COLO829 (cell line): ENCODE measurements at places on chromosomes 4 and X.

GRCh38 chrX:63664083-63664482 lies 120.9 kb downstream of the ARHGEF9 start:
- DNase-seq = no peak

GRCh38 chr4:158208963-158209640 lies 1.2 kb upstream of the TMEM144 start:
- no peak for DNase-seq

DNA sequence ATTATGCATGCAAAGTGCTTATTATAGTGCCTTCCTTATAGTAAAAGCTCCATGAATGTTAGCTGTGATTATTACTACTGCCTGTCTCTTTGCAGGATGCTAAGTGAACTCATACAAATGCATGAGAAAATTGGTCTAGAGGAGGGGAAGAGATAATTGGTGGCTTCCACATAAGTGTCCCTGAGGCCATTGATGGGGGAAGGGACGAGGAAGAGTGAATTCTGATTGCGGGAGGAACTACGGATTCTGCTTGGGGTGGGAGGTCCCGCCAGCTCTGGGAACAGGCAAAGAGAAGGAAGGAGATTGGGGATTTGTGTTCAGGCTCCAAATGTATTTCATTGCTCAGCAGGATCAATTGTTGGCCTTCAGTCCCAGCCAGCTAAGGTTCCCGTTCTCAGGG lies 11.6 kb upstream of the ARHGAP36 start:
- DNase-seq = no peak

- DNase-seq = no peak
Measured at GRCh38 chr4:48774760-48775710, 5.0 kb downstream of the FRYL start.

DNA sequence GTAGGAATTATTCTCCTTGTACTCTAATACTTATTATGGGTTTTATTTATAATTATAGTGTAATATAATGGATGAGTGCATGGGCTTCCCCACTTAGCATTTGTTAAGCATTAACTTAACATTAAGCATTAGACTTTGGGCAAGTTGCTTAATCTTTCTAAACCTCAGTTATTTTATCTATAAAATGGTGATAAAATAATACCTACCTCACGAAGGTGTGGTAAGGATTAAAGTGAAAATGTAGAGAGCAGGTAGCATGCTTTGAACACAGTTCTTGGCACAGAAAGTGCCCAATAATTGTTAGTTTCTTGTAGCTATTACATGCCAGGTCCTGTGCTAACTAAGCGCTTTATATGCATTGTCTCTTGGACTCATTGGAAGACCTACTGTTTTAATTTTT lies 2.6 kb downstream of the MSMO1 start:
- no peak for DNase-seq

- DNase-seq = no peak
Measured at GRCh38 chr4:168120811-168121210, 28.5 kb downstream of the ANXA10 start.

DNA sequence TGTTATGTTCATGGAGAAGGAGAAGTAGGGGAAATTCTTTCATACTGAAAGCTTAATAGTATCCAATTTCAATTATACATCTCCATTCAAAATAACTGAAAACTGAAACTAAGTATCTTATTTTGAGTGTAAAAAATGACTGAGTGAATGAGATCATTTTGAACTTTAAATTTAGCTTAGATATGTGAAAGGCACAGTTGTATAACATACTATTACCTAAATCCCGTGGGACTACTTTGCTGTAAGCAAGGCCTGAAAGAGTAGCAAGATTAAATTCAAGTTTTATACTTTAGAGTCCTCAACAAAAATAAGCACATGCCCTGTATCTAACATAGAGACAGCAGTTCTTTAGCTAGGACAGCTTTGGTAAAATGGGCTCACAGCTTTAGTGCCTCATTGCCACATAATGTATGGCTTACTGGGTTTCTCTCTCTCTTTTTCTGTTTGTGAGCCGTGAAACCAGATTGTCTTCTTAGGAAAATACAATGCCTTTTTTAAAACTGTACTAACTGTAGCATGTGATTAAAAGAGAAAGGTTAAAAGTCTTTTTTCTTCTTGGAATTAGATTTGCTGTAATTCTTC lies 43.2 kb downstream of the GSTCD start:
- DNase-seq = no peak

DNA sequence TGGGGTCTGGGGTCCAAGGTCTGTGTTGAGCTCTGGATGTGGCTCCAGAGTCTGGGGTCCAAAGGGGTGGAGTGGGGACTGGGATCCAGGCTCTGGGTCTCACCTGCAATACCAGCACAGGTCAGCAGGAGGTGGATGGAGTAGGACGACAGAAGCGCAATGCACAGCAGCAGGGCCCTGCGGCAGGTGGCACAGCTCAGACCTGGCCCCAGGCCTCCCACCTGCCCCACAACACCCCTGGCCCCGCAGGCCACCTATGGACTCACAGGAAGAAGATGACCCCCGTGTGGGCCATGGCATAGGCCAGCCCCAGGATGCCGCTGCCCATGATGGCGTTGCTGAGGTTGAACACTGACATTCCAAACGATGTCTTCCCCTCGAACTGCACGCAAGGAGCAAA lies 3.4 kb downstream of the SLC38A5 start:
- no peak for DNase-seq

DNA sequence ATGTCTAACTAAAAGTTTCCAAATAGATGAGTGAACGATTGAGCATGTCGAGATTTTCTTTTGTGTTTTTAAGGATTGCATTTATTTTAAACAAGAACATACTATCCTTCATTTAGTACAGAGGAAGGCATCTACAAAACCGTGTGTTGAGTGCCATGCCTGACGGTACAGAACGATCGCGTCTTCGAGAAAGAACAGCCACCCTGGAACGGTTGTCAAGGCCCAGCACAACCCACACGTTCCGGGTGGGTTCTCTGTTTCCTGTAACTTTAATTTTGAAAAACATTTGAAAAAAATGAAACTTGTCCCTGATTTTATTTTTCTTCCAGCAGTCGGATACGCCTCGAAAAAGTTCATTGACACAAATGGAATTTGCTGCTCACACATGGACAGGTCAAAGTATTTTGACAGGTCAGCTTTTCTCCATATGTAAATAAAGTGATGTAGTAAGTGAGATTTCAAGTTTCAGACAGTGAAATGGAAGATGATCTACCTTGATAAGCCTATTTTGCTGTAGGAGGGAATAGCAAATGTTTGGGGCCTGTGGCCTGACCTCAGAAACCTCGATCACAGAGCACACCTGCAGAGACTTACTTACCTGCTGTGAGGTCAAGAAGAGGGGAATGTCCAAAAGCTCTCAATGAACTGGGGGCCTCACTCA lies 24.4 kb upstream of the CYP4V2 start:
- no peak for DNase-seq

DNA sequence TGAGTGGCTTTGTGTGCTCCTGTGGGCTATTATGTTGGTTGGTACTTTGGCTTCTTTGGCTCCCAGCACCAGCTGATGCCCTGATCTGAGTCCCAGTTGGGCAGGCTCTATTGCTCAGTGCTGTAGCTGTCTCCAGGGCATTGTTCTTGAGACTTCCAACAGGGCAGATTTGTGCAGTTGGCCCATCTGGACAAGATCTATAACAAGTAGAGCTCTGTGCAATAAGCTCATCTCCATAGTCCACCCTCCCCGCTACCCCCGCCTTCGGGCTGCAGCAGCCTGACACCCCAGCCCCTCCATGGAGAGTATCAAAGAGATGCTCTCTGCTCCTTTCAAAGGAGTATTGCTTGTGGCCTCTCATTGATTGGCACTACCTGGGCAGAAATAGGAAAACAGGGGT lies 5.8 kb upstream of the TMEM31 start:
- no peak for DNase-seq

DNA sequence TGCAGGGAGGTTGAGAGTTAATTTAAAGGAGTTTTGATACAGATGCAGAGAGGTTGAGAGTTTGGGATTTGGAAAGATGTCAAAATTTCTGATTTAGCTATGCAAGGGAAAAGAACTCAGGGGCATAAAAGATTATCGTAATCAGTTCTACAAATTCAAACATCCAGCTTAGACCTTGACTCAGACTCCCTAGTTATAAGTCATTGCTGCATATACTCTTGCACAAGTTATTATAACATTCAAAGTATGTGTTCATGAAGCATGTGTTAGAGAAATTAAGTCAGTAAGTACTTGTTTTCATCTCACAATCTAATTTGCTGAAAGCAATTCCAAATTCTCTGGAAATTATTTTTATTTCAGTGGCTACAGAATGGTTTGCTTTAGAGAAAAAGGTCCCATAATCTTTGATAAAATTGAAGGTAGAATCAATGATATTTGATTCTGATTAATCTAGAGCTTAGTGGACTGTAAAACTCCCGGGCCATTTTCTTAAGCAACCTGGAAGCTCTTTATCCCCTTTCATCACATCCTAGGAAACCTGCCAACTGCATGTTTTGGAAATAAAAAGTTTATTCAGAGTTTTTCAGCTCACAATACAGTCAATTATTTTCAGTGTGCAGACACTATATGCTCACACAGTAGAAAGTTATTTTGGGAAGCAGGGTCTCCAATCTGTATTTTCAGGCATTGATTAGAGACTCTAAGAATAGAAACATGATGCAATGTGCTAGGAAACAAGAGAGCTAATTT lies 132.9 kb upstream of the SPANXC start:
- no peak for DNase-seq

DNA sequence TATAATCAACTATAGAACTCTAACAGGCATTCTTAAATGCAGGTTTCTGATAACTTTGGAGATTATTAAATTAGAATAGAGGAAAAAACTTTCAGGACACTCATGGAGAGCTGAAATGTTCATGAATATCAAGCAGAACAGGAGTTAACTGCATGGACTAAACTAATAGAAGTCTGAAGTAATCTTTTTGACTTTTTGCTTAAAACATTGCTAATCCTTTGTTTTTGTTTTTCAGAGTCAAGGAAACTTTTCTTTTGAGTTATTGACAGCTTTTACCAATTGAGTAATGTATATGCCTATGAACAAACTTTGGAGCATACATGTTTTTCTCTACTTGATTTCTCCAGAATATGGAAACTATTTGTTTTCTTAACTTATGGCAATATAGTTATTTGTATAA lies 112.5 kb downstream of the EIF4E start:
- DNase-seq = no peak

DNA sequence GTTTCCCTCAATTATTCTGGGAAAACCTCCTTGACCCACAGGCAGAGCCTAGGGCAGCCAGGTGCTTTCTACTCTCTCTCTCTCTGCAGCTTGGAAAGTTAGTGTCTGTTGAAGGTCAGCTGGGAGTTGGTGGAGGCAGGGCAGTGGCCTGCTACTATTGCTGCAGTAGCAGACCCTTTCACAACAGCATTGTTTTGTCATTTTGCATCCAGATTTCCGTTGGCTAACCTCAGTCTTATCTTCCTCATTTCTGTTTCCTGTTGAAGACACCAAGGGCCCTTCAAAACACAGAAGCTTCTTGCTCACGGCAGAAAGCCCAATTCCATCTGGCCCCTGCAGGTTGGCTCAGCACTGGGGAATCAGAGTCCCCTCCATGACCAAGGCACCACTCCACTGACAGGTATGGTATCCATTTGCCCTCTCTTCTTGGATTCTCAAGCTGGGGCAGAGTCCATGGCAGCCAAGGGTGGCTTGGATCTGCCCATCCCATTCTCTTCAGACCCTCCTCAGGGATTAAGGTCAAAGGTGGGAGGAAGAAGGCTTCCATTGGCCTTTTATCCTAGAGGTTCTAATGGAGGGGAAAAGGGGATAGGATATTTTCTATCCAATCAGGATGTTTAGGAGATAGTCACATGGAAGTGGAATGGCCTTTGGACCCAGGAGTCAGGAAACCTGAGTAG lies 24.6 kb downstream of the VSIG4 start:
- DNase-seq = no peak

- peak; percentile 87 for DNase-seq
Measured at GRCh38 chr4:123452616-123453015, 56.0 kb downstream of the SPRY1 start.

GRCh38 chr4:147683188-147683591 lies 773 bp downstream of the PRMT9 start:
- peak; percentile 34 for DNase-seq

- no peak for DNase-seq
Measured at GRCh38 chr4:112966701-112967488, 82.6 kb upstream of the ANK2 start.

- DNase-seq = no peak
Measured at GRCh38 chrX:110402091-110402849, 43.6 kb downstream of the RTL9 start.

DNA sequence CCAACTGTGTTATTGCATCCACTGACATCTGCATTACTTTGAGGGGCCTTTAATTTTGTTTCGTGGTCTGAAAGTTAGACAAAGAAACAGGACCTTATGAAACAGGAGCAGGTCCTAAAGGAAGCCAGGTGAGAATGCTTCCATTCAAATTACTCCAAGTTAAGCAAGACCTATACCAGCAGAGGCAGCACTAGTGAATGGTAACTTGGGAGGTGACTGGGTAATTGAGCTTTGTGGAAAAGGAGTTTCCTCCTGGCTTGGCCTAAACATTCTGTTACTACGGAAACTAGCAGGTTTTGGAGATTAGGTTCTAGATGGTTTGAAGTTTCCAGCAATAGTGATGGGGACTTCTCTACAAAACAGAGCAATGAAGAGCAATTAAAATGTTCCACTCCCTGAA lies 173.5 kb downstream of the NKX6-1 start:
- no peak for DNase-seq

- DNase-seq = no peak
Measured at GRCh38 chr4:81673961-81674360, 202.3 kb upstream of the RASGEF1B start.

DNA sequence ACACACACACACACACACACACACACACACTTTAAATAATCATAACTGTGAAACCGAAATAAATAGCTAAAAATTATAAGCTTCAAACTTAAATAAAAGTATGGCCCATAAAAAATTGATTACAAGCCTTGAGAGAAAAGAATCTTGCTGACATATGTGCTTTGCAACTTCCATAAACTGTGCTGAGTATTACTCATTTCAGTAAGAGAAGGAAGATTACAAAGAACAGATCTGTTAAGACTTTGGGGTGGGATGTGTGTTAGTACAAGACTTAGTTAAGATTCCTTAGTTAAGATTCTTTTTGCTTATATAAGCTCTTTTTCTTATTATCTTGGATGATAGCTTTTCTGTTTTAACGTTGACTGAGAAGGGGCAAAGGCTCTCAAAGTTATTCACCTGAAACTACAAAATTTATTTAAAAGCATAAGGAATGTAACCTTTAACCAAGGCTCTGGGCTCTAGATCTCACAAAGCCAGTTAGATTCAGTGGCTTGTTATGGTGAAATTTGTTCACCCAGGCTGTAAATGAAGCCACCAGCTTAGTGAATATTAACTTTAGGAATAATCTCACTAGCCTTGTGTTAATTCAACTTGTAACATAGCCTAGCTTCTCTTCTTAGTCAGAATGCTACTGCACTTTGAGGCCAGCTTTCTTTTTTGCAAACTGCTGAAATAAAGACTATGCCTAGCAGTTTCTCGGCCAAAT lies 58.2 kb downstream of the ARSJ start:
- peak; percentile 72 for DNase-seq

- DNase-seq = no peak
Measured at GRCh38 chrX:136626237-136626636, 21.7 kb upstream of the CD40LG start.
